ENCODE measurements at places on chromosomes 3 and 15.

GRCh38 chr3:150787741-150788370 is 24.9 kb upstream of the SIAH2 start:
- DNase-seq, result peak; percentile 92

DNA sequence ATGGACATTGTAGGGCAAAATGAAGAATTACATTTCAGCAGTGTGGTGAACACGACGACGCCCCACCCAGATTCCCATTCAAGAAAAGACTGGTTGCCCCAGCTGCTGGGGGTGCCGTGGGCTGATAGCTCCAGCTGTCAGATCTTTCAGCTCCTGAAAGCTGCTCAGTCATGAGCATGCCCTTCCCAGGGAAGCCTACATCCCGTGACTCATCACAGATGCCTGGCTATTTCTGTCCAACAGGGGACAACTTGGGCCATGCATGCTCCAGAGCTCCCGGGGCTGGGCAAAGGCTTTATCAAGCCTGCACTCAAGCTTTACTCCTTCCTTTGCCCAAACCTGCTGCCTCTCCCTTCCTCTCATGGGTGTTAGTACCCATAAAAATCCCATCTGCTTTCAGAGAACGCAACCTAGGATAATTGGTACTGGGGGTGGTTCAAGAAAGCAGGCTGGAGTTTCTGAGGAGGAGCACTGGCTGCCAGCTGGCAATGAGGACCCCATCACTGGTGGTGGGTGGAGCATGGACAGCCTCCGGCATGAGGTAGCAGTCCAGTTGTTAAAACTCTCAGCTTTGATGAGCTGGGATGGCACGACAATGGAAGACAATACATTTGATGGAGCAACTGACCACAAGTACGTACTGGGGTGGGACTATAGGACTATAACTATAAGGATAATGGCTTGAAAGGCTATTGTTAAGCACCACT is 16.4 kb upstream of the ST8SIA2 start:
- no peak for DNase-seq

DNA sequence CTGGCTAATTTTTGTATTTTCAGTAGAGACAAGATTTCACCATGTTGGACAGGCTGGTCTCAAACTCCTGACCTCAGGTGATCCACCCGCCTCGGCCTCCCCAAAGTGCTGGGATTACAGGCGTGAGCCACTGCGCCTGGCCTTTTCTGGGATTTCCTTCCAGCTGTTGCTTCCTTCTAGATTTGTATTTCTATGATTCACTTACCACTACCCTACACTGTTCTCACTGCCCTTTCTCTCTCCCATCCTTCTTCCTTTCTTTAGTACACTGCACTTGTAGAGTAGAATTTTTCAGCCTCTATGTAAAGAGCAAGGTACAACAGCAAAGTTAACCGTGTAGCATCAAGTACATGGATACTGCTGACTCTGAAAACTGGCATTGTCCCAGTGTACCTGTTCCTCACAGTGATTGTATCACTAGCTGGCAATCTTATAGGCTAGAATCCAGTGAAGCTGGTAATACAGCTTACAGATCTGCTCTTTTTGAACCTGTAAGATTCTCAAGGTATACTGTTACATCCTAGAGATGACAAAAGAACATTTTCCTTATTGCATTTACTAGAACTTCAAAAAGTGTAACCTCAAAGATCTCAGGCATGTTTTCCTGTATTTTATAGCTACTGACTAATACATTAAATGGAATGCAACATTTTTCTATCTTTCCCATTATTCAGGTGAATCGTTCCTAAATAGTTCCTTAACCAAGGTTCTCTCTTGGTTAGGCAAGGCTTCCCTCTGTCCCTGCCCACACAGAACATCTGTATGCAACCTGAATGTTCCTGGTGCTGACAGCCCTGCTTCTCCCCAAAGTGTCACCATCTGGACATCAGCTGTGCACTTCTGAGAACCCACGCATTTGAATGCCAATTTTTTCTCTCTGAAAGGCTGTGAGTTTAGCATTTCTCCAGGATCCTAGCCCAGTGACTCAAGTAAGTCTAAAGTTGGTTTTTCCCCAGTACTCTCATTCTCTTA is 74.1 kb upstream of the RAP2B start:
- peak; percentile 53 for DNase-seq

DNA sequence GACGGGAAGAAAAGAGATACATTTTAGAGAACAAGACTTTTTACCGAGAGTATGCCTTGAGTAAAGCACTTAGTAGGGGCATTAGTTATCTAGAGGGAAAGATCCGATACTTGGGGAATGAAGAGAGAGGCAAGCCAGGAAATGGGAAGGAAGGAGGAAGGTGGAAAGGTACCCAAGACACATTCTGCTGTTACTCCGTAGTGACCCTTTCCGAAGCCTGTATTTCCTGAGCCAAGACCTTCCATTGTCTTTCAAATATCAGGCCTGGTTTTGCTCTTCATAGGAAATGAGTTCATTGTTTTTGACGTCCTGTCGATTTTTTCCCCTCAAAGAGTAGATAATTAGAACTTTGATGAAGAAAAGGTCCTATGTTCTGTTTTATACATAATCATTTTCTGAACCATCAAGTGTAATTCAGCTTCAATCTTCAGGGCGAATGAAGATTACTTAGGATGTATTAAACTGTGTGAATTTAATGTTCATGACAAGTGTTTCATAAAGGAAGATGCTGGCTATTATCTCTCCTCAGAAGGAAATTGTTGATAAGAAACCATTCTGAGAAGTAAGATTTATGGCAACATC is 95.7 kb downstream of the PPM1L start:
- no peak for DNase-seq

DNA sequence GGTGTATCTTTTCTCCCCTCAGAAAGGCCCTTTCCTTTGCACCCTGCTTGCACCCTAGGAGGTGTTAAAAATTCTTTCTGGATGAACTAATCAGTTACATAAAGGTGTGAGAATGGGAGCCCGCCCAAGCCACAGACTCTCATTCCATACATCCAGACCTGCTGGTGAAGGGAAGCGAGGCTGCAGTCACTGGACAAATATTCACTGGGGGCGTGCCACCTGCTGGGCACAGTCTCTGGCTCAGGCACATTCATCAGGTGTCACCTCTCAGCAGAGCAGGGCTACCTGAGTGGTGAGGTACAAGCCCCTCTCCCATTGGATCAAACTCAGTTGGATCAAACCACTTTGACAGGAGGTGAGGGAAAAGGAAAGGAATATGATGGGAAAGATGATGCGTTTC is 52.0 kb downstream of the NTRK3 start:
- no peak for DNase-seq

DNA sequence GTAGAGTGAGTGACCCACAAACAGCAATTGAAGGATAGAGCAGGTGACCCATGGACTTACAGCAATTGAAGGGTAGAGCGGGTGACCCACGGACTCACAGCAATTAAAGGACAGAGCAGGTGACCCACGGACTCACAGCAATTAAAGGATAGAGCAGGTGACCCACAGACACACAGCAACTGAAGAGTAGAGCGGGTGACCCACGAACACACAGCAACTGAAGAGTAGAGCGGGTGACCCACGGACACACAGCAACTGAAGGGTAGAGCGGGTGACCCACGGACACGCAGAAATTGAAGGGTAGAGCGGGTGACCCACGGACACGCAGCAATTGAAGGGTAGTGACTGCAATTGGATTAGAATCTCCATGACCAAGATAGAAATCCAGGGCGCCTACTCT is 9.8 kb upstream of the TNK2 start:
- DNase-seq, result no peak

DNA sequence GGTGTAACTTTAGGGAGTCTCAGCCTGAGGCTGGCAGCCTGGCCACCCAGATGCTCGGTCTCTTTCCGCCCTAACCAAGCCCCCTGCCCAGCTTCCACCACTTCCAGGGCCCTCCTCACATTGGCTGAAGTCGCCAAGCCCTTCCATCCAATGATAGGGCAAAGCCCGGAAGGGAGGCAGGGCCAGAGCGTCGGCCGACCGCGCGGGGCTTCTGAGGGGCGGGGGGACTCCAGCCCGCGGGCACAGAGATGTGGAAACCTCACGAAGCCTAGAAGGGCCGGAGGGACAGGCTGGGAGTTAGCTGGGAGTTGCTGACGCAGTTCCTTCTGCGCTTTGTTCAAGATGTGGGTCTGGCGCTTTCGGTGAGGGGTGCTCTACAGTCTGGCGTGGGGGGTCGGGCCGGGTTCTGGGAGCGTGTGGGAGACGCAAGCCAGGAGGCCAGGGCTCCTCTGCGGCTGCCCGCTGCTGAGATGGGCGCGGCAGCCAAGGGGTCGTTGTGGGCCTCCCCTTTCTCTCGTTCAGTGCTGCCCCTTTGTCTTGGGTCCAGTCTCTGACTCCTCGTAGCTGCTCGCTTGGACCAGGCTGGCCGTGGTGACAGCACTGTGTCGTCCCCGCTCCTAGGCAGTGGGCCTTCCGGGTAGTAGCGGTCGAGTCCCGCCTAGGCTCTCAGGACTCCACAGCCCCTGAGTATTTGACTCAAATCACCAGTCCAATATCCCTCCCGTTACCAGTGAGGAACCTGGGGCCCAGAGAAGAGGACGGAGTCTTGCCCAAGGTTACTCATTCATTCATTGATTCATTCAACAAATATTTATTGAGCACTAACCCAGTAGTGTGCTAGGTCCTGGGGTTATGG is at the start of gene ZNF660:
TSS of gene ZNF660 (plus strand) at position 319 of the 856 bp plus-strand sequence. CDS start 9,230 bp downstream, outside the sequence.
- DNase-seq, result peak; percentile 53

DNA sequence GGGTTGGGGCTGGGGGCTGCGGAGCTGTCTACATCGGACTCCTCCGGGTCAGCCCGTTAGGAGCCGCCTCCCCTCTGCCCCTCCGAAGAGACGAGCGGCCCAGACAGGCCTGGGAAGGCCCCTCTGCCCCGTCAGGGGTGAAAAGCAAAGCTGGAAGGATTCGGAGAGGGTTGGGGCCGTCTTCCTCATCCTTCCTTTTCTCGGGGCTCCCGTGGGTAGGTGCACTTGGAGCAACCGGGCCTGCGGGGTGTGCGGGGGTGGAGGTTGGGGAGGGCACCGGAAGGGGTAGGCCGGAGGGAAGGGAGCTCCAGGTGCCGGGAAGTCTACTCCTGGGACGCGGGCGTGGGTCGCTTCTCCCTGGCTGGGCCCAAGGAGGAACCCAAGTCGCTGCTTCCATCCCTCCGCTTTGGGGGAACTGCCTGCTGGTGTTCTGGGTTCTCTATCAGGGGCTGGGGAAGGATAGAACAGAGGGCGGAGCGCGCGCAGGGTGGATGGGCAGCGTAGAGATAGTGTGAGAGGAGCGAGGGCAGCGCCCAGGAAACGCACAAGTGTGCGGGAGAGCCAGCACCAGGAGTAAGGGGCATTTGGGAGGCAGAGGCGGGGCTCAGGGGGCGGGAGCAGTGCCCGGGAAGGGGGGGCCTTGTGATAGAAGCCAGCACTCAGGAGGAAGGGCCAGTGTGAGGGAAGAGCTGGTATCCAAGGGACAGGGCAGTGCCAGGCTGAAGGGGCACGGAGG is 590 bp downstream of the POLR2H start:
- peak; percentile 83 for DNase-seq

- peak; percentile 39 for DNase-seq
These were observed 607.9 kb upstream of the KCNMB2 start for GRCh38 chr3:177928172-177928873.

GRCh38 chr3:55468251-55468650 is 18.9 kb downstream of the WNT5A start:
- peak; percentile 47 for DNase-seq

DNA sequence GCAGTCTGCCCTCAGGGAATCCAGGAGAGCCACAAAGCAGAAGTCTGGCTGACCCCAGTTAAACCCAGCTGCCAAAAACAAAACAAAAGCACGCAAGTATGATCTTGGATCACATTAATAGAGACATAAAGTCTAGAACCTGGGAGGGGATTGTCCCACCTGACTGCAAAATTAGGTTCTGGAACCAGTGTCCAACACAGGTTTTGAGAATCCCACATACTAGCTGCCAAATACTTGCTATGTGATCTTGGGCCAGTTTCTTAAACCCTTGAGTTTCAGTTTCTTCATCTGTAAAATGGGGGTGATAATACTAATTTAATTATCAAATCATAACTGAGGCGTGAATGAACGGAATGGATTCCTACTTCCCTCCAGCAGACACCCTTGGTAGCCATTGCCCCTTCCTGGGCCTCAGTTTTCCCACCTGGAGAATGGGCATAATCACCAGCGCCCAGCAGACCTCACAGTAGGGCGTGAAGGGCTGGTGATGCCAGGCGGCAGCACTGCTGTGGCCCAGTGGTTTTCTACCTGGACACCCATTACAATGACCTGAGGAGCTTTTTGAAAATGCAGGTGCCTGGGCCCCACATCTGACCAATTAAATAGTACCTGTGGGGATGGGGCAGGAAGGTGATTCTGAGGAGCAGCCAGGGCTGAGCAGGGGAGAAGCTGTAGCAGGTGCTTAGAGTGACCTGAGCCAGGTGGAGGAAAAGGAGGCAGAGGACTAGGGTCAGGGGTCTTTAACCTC is 32.2 kb downstream of the GRIP2 start:
- DNase-seq, result no peak

- DNase-seq, result peak; percentile 88
These were observed 5.5 kb upstream of the GP5 start for GRCh38 chr3:194404365-194405140.

DNA sequence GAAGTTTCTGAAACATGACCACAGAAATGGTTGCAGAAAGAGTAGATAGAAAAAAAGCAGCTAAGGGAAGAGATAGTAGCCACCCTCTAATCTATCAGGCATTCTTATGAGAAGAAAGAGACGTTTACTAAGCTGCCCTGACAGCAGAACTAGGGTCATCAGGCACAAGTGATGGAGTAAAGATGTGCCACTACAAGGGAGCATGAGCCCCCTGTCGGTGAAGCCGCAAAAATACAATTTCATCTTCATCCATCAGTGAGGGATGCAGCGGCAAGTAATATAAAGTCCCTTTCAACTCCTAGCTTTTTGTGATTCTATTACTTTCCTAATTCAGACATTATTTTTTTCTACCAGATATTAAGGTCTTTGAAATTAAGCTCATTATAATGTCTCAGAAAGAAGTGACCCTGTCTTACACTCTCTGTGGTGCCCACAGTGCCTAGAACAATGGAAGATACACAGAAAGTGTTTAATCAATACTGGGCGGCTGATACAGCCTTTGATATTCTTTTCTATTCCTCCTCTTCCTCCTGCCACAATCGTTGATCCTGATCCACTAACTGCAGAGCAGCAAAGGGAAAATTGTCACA is 651.6 kb downstream of the NTRK3 start:
- no peak for DNase-seq

GRCh38 chr3:23923786-23924185 is 6.9 kb downstream of the RPL15 start:
- peak; percentile 69 for DNase-seq

GRCh38 chr3:43582866-43583265 is 38.9 kb downstream of the ANO10 start:
- DNase-seq, result no peak

DNA sequence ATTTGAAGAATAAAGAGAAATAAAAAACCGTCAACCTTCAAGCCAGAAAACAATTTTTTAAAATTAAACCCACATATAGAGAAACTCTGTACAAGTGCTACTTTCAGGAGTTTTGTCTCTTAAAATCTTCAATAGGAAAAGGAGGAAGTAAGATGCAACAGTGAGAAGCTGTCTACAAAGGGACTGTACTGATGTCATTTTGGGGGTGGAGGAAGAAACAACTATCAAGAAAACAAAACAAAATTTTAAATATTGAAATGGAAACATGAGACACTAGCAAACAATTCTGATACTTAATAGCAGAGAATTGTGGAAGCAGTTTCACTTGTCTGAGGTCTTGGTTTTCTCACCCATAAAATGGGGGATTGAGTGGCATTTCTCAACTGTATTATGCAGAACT is 84.4 kb downstream of the SLMAP start:
- no peak for DNase-seq

GRCh38 chr3:11465744-11466616 is 177.7 kb downstream of the VGLL4 start:
- DNase-seq, result peak; percentile 96

GRCh38 chr3:151120409-151120808 is 34.9 kb downstream of the MED12L start:
- DNase-seq, result no peak

GRCh38 chr15:40102897-40103858 is 5.5 kb downstream of the BMF start:
- DNase-seq, result peak; percentile 94
